ENCODE measurements at places on chromosomes 2 and 18.

DNA sequence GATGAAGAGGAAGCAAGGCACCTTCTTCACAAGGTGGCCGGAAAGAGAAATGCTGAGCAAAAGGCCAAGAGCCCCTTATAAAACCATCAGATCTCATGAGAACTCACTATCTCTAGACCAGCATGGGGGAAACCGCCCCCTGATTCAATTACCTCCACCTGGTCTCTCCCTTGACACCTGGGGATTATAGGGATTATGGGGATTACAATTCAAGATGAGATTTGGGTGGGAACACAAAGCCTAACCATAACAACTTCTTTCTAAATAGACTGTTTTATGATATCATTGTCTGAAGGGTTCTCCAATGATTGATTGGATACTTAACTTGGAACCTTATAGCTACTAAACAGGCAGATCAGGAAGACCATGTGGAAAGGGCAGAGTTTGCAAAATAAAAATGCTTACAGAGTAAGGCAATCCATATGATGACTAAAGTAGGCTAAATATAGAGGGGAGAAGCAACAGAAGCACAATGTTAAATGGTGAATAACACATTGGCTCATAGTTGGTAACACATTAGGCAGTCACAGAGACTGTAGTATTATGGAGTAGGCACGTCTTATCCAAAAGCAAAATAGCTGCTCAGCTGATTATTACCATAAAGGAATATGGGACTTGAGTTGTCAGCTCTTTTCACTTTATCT is 179.0 kb downstream of the BARD1 start:
- no peak for DNase-seq

DNA sequence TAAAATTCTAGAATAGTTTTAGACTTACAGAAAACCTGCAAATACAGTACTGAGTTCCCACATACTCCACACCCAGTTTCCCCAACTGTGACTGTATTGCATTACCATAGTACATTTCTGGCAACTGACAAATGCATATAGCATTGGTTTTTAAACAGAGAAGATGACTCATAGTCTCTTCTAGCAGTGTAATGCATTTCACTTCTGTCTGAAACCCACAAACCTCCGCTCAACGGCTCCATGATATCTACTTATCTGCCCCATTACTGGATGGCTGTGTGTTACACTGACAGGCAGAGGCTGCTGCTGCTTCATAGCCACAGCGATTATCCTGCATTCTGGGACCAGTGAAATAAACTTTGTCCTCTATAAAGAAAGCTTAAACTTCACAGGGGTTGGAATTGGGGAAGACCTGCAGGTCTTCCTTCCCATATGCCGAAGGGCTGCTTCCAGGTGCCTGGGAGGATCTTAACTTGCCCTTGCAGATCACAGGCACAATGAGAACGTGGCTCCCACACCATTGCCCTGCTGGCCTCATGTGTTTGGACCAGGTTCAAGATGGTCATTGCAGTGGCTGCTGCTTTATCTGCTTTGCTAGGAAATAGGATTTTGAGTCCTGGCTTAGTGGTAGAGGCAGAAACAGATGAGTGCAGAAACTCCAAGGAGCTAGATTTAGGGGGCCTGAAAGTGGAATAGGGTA is 742.6 kb upstream of the HS6ST1 start:
- DNase-seq, result no peak

DNA sequence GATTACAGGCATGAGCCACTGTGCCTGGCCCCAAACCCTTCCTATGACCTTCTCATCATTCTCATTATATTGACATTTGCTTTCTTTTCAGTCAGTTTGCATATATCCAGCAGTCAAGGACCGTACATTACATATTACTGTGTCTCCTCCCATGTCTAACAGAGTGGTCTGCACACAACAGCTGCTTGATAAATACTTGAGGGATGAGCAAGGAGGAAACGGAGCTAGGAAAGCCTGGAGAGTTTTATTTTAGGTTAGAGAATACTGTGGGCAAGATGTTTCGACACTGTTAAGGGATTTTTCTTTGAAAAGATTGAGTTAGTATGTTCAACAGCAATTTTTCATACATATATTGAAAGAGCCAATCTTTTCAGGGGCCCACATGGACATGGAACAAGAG is 76.2 kb upstream of the CHRNA1 start:
- no peak for DNase-seq

- no peak for DNase-seq
These were observed 349.6 kb downstream of the ARL6IP6 start for GRCh38 chr2:153068052-153068451.

- DNase-seq, result no peak
These were observed 84.8 kb downstream of the VRK2 start for GRCh38 chr2:58131191-58132011.

DNA sequence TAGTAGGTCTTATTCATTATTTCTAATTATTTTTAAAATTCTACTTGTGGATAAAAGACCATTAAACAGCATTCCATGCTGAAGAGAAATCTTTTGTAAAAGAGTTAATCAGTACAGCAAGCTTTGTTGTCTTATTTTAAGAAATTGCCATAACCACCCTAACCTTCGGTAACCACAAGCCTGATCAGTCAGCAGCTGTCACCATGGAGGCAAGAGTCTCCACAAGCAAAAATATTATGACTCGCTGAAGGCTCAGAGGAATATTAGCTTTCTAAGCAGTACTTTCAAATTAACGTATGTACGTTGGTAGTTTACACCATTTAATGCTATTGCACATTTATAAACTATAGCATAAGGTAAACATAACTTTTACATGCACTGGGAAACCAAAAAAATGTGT is 650.5 kb upstream of the LINC00305 start:
- DNase-seq, result no peak

DNA sequence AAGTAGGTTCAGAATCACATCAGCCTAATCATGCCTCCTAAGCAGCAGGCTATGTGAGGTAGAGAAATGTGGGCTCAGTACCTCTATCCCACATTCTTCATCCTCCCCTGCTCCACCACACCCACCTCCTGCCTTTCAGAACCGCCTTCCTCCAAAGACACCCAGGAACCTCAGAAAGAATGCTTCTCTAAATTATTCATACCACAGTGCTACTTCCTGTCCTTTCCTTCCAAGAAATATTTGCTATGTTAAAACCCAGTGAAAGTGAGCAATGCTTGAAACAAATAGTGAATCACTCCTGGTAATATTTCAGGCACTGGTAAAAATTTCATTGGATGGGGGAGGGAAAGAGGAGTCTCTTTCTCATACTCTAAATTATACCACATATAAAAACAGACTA is 24.0 kb upstream of the CREB1 start:
- no peak for DNase-seq

DNA sequence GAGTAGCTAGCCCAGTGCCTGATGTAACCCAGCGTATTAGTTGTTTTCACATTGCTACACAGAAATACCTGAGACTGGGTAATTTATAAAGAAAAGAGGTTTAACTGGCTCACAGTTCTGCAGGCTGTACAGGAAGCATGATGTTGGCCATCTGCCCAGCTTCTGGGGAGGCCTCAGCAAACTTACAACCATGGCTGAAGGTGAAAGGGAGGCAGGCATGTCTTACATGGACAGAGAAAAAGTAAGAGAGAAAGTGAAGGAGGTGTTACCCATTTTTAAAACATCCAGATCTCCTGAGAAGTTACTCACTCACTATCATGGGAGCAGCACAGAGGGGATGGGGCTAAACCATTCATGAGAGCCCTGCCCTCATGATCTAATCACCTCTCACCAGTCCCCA is 6.1 kb upstream of the CYRIA start:
- DNase-seq, result no peak

DNA sequence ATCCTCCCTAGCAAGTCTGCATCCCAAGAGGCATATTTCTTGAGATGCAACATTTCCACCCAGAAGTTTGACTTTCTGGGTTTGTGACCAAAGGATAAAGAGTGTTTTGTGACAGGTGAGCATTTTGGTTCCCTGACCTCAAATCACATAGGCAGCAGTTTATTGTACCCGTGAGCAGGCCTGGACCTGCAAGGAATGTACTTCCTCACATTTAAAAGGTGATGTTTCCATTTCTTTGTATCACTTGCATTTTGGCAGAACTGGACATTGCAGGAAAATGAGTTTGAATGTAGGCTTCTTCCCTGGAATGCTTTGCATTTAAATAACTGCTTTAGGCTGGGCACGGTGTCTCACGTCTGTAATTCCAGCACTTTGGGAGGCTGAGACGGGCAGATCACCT is 160.7 kb downstream of the ALPK2 start:
- no peak for DNase-seq

- DNase-seq, result no peak
These were observed 385.7 kb downstream of the MBD2 start for GRCh38 chr18:53838746-53839145.

- no peak for DNase-seq
These were observed 69.2 kb downstream of the AP1S3 start for GRCh38 chr2:223768179-223768578.

DNA sequence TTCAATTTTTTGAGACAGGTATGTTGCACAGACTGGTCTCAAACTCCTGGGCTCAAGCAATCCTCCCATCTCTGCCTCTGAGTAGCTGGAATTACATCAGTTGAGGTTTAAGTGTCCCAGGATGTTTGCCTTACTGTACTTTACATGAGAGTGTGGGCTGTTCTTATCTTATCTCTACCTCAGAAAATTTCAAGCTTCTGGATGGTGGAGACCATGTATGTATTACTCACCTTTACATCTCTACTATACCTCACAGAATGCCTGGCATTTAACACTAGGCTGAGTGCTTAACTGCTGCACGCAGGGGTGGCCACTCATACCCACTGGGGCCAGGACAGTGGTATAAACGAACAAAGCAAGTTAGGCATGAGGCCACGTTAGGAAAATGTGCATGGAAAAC is 272.0 kb upstream of the RAB12 start:
- DNase-seq, result no peak

GRCh38 chr2:39666491-39667101 is 879 bp downstream of the TMEM178A start:
- DNase-seq, result no peak

DNA sequence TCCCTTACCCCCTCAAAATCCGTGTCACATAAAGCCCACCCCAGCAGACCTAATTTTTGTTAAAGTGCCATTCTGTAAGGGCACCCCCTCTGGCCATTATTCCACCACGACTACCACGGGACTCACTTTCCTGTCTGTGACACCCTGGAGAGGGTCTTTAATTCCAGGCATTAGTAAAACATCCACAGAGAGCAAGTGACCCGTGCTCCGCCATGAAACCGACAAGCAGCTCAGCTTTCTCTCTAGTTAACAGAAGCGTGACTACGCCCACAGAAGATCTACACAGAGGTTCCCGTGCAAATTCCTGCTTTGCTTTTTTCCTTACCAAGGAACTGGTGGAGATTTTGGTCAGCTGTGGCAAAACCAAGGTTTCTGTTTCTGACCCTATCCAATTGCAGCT is 4.4 kb downstream of the SIGLEC15 start:
- DNase-seq, result no peak

- DNase-seq, result no peak
These were observed 31.2 kb downstream of the GULP1 start for GRCh38 chr2:188322569-188323551.
